Activated naive CD4-positive, alpha-beta T cell treated with anti-CD3 and anti-CD28 coated beads, Interleukin-2, amount 50 U/mL, for 16 hours (primary cell): ENCODE measurements at places on chromosomes 3 and 15.

- DNase-seq: no peak
These were observed 23.7 kb upstream of the RPN1 start for GRCh38 chr3:128674161-128674784.

DNA sequence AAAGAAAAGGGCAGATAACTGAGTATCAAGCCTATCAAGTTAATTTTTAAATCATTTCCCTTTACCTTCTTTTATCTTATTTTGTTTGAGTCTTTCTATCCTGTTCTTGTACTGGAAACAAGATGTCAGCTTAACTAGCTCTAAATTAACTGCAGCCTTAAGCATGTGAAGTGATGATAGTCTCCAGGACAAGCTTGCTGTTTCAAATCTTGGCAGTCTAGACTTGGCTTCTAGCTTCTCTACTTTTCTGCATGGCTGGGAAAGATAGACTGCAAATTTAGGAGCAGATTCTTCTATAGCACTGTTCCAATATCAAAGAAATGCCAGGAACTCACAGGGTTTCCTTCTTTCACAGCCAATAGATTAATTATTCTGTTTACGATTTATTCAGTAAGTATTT, 1034.4 kb downstream of the TUSC7 start:
- DNase-seq: no peak

DNA sequence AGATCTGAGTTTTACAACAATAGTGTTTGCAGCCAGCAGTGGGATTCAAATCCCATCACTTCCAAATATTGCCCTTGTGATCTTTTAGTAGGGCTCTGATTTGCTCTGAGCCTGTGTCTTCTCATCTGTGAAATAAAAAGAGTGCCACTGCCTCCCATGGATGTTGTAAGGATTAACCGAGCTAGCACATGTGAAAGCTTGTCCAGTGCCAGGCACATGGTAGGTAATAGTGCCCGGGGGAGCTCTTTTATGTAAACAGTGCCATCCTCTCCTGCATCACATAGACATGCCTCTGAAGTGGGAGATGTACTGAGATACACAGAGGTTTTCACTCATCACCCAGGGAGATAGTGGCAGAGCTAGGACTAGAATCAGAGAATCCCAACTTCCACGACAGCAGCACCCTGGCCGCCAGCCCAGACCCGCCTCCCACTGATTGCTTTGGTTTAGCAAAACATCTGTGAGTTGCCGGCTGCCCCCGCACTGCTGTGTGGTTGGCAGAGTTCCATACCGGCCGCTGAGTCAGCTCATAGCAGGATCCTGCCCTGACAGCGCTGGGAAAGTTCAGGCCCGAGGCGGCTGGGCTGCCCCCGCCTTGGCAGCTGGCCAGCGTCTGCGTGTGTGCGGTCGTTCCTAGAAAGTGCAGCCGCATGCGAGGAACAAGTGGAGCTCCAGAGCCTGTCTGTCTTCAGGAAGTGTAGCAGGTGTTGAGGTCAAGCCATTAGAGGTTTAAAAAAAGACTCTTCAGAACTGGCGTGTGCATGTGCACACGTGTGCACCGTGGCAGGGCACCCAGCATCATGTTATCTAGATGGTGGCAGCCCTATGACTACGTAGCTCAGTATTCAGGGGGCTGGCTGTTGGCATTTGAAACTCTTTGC, 5.0 kb downstream of the ARID3B start:
- peak; percentile 91 for DNase-seq

DNA sequence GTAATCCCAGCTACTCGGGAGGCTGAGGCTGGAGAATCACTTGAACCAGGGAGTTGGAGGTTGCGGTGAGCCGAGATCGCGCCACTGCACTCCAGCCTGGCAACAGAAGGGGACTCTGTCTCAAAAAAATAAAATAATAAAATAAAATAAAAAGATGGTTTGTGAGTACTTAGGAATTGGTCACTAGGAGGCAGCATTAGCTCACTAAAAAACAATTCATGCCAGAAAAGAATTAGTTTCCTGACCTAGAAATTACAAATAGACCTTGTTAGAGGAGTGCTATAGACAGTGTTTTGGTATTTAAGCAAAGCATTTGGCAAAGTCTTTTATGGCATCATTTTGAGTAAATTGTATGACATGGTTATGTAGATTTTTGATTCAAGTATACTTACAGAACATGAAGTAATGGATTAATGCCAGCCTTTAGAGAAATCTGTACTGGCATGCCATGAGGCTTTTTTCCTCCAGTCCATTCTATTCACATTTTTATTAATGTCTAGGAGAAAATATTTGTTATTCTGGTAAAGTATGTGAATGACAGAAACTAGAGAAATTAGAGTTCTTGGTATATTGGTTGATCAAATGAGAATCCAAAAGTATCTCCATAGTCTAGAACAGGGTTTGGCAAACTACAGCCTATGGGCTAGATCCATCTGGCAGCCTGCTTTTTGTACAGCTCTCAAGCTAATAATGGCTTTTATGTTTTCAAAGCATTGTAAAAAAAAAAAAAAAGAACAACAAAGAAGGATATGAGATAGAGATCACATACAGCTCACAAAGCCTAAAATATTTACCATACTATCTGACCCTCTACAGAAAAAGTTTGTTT, 81.6 kb downstream of the LRRC49 start:
- no peak for DNase-seq

GRCh38 chr3:188090620-188091309, 63.2 kb upstream of the LPP start:
- DNase-seq: no peak

- DNase-seq: no peak
These were observed 22.9 kb downstream of the PDIA5 start for GRCh38 chr3:123089611-123090331.

- DNase-seq: no peak
These were observed 3.2 kb upstream of the PXYLP1 start for GRCh38 chr3:141228395-141228794.

DNA sequence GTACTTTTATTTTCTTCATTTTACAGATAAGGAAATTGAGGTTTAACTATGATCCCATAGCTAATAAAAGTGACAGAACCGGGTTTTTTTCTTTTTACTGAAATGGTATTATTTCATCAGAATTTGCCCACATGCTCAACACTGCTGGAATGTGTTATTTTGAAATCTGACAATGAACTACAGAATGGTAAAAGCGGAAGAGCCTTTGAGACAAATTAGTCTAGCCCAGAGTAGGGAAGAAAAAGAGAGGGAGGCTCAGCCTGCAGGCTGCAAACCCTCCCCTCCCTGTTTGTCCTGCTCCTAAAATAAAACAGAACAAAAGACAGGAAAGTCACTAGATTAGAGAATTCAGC, 100.3 kb upstream of the LIPC start:
- DNase-seq: no peak

DNA sequence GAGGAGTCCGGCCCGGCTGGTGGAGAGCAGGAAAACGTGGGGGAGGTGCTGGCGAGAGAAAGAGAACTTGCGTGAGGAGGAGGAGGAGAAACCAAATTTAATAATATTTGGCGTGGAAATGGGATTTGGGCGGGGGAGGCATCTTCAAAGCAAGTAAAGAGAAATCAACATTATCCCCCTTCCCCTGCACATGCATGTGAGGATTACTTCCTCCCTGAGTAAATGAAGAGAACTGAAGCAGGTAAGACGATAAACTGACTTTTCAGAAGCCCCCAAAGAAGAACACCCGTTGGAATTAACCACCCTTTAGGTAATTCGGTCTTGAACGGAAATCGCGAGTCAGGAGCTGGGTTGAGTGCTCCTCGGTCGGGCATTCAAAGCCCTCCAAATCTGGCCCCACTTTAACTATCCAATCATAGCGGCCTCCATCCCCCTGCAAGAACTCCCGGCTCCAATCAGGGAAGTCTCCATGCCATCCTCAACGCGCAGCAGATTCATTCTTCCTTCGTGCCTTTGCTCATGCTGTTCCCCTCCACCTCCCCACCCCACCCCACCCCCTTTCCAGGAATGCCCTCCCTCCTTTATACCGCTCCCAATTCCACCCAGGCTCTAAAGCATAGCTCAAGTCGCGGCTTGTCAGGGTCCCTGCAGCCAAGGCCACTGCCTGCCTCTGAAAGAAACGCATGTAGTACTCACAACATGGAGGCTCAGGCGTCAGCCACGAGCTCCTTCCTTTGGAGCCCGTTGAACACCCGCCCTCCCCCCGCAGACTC, 545 bp upstream of the RFX7 start:
- DNase-seq: peak; percentile 13

- no peak for DNase-seq
These were observed 83.9 kb downstream of the PPARG start for GRCh38 chr3:12372741-12373280.

- DNase-seq: no peak
These were observed 7.4 kb downstream of the PLCB2 start for GRCh38 chr15:40300367-40300766.

- DNase-seq: peak; percentile 27
These were observed 25.1 kb upstream of the CSTA start for GRCh38 chr3:122299872-122300460.

GRCh38 chr15:65096481-65097385, 18.3 kb downstream of the UBAP1L start:
- no peak for DNase-seq

DNA sequence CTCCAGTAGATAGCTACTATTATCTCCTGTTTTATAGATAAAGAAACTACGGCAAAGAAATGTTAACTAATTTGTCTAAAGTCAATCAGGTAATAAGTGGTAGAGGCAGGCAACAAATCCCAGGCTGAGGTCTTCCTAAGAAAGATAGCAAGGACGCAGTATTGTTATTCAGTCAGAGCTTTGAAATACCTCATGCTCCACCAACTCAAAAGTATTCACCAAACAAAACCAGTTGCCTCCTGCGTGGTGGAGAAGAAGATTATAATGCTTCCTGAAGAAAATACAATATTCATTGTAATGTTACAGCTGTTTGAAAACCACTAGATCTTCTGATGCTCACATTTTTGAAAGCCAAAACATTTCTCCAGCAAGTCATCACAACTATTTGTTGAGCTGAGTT, 138.2 kb upstream of the CNTN4 start:
- no peak for DNase-seq

- no peak for DNase-seq
These were observed 589.4 kb downstream of the NLGN1 start for GRCh38 chr3:173986861-173987410.

GRCh38 chr15:73518180-73518862, 75.4 kb downstream of the REC114 start:
- DNase-seq: no peak

DNA sequence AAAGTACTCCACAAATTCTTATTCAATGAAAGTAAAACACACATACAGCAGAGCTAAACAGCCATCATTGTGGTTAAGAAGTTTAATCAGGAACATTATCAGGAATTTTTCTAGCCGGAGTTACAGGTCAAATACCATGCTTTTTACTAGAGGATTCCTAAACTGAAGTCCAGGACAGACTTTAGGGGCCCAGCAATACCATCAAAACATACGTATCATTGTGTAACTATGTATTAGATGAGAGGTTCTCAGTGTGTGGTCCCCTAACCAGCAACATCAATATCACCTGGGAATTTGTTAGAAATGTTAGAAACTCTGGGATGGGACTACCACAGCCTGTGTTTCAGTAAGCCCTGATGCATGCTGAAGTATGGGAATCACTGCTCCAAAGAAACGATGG, 404.2 kb upstream of the IL12A start:
- no peak for DNase-seq

- no peak for DNase-seq
These were observed 36.6 kb downstream of the IFT122 start for GRCh38 chr3:129476586-129476985.

GRCh38 chr3:187966636-187967406, 187.1 kb upstream of the LPP start:
- no peak for DNase-seq

- no peak for DNase-seq
These were observed 232.0 kb downstream of the CLSTN2 start for GRCh38 chr3:140166861-140167599.

DNA sequence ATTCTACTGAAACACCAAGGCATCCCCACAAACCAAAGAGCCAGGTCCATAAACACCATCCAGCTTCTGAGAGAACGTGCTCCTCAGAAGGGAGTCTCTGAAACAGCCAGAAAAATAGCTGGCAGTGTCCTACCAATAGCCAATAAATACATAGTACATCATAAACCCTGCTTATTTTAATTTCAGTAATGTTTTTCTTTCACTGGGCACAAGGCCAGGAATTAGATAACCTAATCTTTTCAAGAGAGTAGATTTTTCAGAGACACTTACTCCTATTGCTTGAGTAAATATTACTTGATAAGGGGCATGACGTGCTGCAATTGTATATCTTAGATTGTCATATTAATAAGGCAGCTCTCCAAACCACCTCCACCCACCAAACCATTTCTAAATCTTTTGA, 22.7 kb downstream of the GADL1 start:
- no peak for DNase-seq

DNA sequence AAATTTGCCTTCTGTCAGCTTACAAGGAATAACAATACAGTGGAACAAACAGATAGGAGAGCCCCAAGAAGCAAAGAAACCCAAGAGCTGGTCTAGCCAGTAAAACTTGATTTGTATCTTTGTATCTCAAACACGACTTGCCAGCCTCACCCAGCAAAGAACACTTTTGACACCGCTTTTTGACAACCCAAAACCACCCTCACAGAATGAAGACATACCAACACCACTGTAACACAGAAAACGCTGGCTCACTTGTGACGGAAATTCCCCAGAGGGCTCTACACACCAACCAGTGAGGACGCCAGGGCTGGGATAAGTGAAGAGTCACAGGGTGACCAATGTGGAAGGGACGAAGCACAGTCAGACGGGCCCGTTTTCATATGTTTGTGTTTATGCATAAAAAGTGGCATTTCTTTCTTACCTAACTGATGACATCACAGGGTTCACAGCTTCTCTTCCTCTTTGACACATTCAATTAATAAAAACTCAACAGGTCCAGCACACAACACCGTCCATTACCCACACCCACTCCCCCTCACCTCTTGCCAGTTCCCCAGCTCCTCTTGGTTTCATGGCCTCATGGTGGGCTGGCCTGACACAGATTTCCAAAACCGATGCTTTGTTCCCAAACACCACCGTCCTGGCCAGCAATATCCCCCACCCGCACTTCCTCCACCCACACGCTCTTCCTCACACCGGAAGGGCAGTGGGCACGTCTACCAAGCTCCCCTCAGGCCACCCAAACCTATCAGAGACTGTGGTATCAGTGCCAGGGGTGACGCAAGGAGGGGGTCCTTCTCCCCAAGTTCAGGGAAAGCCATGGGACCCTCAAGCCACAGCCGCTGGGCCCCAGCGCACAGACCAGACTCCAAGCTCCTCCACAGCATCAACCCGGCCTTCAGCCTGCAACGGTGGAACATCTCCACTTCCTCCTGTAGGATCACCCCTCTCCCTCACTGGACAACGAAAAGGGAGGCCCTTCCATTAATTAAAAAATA, 94.2 kb downstream of the ADAMTS17 start:
- DNase-seq: no peak

DNA sequence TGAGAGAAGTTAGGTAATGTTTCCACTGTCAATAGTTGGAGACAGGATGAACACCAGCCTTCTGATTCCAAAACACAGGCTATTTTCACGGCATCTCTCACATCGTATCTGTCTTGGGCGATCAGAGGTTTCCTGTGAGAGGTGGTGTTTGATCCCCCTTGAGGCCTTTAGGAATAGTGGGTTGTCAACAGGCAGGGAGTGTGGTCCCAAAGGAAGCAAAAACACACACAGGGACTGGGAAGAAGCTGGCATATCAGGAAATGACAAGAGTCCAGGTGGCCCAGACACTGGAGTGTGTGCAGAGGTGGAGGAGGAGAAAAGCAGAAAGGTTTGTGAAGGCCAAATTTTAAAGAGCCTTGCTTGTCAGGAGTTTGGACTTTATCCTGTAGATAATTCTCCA, 6.6 kb upstream of the MAGEF1 start:
- DNase-seq: no peak

- no peak for DNase-seq
These were observed 167.3 kb downstream of the NECTIN3 start for GRCh38 chr3:111238885-111239284.

GRCh38 chr15:57761562-57761961, 55.0 kb downstream of the POLR2M start:
- no peak for DNase-seq
